ENCODE measurements at places on chromosomes 16 and 17.

DNA sequence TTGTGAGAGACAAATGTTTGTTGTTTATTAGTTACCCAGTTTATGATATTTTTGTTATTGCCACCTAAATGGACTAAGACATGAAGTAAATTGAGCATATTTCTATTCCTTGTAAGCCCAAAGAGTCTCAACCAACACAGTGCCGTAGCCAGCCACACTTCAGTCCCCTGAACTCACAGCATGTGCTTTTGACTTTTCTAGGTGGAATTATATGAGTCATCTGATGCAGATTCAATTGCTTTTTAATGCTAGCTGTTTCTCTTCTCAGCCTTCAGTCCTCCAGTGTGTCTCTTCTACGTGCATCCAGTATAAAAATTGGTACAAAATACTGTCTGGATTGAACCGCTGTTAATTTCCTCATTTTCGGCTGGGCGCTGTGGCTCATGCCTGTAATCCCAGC is 39.0 kb downstream of the IQCK start:
- no peak for DNase-seq

DNA sequence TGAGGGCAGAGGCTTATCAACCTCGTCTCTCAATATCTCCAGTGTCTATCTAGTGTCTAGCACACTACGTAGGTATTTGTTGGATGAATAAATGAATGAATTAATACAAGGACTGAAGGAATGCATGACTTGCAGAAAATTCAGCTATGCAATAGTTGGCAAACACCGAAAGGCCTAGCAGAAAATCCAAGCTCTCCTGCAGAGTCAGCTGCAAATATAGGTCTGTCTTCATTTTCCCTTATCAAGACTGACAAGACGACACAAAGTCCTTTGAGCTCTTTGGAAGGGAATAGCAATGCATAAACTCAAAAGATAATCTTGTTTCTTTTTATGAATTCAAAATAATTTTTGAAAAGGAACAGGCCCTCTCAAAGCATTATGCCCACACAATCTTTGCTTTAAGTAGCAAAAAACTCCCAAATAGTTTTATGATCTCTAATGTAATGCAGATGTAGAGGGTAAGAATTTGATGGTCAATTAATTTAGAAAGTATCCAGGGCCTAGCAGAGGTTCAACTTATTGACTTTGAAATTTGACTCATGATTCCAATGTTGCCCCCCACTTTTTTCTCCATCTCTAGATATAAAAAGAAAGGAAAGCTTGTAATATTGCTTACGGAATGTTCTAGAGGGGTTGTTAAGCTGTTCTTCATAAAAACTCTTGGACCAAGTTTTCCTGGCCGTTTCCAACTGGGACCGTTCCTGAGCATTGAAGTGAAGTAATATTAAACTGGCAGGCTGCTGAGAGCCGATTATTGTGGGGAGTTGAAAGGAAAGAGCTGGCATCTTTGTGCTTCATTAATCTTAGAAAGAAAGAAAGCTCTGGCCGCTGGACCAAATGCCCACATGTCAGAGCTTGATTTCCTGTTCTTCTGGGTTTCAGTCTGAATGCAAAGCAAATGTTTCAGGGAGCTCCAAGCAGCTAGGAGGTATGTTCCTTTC is 227.3 kb downstream of the HS3ST3A1 start:
- DNase-seq = no peak

GRCh38 chr17:78223061-78223460 is 8.4 kb upstream of the TMEM235 start:
- no peak for DNase-seq

DNA sequence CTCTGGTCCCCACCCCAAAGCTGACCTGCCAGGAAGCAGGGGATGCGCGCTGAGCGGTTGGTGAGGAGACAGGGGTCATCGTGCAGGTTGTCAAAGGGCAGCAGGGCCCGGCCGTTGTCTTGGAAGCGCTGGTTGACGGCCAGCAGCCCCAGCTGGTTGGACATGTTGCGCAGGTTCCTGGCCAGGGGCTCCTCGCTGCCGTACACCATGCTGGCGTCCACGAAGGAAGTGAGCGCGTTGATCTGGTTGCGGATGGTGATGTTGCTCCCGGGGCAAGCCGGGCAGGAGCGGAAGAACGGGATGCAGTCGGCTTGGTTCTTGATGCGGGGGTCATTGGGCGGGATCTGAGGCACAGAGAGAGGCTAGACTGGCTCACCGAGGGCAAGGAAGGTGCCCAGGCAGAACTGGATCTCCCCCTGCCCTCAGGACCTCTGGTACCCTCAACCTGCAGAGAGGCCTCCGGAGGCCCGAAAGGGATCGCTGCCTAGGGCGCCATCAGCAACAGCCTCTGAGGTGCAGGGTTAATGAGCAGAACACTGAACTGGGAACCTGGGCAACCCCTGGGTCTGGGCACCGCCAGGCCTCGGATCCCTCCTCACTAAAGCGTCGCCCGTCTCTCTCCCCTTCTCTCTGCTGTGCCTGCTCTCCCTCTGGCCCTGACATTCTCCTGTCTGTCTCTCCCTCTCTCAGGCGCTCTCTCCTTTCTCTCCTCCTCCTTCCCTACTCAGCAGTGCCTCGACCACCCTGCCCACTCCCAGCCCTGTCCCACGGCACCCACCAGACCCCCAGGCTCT is 2.7 kb downstream of the MPO start:
- DNase-seq = no peak

DNA sequence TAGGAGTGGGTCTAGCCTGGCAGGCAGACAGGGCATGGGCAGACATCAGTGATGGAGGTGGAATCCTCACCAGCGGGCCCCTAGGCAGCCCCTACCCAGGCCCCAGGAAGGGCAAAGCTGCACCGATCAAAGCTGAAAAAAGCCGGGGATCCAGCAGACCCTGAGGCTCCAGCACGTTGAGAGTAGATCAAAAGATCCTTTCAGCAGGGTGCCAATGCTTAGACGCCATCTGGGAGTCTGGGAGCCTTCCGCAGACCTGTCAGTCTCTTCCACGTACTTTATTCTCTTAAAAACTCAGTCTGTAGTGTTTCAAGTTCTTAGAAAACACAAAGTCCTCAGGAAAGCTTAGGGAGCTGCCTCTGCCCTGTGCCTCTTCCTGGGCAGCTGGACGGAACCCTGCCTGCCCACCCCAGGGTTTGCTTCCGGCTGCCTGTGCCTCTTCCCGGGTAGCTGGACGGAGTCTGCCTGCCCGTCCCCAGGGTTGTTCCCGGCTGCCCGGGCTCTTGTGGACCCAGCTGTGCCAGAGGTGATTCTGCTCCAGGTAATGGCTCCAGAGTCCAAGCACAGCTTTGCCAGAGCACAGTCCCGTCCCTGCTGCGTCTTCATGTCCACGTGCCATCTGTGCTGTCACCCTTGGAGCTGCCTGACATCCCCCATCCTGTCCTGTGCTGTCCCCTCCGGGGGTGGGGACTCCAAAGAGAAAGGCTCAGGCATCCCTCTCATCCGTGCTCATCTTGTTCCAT is 50.8 kb upstream of the PVALEF start:
- no peak for DNase-seq

All from activated naive CD4-positive, alpha-beta T cell treated with anti-CD3 and anti-CD28 coated beads, Interleukin-2, amount 50 U/mL, for 16 hours (primary cell).